ENCODE measurements at places on chromosomes 1 and 21.

DNA sequence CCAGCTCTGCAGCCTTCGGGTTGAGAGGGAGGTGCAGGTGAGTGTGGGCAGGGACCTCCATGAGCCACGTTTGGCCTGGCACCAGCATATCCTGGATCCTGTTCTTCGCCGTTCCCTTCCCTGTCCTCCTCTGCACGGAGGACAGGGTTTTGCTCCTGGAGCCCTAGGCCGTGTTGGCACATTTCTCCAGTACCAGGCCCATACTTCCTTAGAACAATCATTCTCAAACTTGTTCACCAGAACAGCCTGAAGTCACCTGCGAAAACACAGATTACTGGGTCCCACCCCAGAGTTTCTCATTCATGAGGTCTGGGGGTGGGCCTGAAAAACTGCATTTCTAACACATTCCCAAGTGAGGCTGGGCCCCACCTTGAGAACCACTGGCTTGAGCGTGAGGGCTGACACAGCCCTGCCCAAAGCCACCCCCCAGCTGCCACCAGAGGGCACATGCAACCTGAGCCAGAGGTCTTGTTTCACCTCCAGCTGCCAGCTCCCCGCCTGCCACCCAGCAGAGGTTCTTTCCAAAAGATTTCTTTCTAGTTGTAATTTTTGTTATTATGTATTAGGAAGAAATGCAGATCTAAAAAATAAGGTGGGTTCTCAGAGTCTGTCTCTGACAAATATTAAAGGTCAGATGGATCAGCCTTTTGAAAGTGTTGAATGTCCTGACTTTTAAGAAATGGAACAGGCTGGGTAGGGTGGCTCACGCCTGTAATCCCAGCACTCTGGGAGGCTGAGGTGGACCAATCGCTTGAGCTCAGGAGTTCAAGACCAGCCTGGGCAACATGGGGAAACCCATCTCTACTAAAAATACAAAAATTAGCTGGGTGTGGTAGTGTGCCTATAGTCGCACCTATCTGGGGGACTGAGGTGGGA lies 39.6 kb upstream of the LDLRAP1 start:
- DNase-seq = peak; percentile 51

- no peak for DNase-seq
Observed at GRCh38 chr1:25194572-25195020, 37.7 kb downstream of the SYF2 start.

DNA sequence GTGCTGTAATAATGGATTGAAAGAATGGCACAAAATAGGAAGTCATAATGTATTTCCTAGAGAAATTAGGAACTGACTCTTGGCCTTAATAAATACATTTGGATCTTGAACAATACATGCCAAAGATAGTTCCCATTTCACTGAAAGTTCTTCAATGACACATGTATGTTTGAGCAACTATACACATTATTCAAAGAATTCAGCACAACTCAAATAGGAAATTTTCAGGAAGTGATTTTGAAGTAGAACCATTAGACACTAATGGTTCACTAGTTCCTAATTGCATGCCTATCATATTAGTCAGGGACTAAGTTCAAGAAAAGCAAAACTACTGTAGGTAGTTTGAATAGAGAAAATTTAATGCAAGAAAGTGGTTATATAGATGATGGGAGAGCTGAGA lies 404.7 kb downstream of the LMO4 start:
- no peak for DNase-seq

- no peak for DNase-seq
Observed at GRCh38 chr1:160610569-160611242, 31.4 kb upstream of the CD84 start.

DNA sequence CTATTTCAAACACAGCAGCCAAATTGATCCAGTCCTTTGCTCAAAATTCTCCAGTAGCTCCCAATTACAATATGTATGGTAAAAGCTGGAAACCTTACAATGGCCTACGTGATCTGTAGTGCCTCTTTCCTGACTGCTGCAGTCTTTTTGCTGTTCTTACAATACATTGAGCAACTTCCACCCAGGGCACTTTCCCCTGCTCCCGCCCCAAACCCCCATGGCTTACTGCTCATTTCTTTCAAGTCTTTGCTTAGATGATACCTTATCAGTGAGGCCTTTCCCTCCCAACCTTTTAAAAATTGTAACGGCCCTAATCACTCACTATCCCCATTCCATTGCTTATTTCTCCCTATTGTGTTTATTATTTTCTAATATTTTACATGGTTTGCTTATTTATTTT lies 43.9 kb upstream of the APOBEC4 start:
- DNase-seq = no peak

- peak; percentile 45 for DNase-seq
Observed at GRCh38 chr1:52842643-52843310, at the start of gene ZYG11A. Gene ZYG11A, plus strand, starts transcription at chr1:52842760. Its CDS starts 124 bp downstream, at chr1:52842884.

DNA sequence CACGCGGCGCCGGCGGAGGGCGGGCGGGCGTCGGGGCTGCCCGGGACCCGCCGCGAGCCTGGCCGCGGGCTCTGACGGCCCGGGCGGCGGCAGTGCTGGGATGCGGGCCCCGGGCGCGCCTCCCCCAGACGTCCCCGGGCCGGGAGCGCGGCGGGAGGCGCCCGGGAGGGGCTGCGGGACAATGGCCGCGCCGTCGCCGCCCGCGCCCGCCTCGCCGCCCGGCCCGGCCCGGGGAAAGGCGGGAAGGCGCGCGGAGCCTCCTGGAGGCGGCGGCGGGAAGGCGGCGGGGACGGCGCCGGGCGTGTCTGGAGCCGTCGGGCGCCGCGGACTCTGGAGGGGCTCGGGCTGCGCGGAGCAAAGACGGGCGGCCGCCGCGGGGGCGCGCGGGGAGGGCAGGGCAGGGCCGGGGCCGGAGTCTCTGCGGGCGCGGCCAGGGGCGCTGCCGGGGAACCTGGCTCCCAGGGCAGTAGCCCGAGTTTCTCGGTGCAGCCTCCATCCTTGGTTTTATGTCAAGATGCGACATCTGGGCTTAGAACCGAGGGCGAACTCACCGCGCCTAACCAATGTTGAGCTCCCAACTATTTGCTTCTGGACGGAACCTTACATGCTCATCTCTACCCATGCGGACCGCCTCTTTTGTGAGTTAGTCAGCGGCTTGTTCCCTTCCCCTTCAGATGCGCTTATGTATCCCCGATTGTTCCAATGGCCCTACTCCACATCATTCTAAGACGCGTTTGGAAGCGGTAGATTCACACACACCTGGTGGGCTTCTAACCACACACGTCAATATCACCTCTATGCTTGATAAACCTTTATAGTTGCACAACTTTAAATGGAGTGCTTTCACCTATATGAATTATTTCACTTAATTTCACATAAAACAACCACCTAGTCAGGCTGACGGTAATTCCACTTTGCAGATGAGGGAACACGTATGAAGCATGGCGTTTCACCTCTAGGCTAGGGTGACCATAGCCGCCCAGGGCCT lies 651 bp downstream of the ZBTB8A start:
- DNase-seq = no peak

- no peak for DNase-seq
Observed at GRCh38 chr1:17045634-17046333, 8.0 kb downstream of the SDHB start.

GRCh38 chr1:51488372-51489050 lies 30.6 kb downstream of the EPS15 start:
- no peak for DNase-seq

DNA sequence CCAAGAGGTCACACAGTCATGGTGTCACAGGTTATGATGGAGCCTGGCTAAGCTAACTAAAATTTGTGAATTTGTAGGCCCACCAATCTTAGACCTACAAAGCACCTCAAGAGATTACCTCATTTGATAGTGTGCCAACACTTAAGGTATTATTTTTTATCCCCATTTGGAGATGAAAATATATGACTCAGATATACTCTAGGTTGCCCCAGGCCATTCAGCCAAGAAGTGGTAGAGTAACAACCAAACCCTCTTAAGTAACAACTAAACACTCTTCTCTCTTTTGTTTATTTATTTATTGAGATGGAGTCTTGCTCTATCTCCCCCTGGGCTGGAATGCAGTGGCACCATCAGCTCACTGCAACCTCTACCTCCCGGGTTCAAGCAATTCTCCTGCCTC lies 14.3 kb downstream of the NPL start:
- DNase-seq = no peak

All from activated gamma-delta T cell treated with anti-CD3 and anti-CD28 coated beads, Interleukin-2, amount 50 U/mL, for 16 hours (primary cell).